Stimulated activated CD4-positive, alpha-beta T cell treated with anti-CD3 and anti-CD28 coated beads, Interleukin-1b, Interleukin-23, amount 100 ng/mL, for 4 hours (primary cell): ENCODE measurements at places on chromosomes 11 and 22.

DNA sequence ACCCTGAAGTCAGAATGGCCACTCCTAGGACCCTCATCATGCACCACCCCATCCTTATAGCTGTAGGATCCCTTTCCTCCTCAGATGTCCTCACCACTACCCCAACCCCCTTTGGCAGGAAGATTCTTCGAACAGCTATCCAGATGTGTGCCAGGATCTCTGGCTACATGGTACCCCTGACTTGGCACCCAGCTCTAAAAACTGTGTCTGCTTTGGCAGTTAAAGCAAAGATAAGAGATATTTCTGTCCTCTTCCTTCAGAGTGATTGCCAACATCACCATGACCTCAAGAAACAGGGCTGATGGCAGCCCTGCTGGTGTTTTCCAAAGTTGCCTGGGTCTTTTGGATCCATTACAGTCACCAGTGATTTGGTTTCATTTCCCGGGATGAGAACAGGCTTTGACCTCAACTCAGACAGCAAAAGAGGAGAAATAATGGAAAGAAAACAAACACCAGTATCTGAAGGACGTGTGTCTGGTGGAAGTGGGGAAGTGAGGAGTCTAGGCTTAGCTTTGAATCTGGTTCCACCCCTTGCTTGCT lies 4.3 kb upstream of the NRIP3 start:
- no peak for DNase-seq

- no peak for DNase-seq
Observed at GRCh38 chr11:11444027-11444803, 91.2 kb upstream of the CSNK2A3 start.

DNA sequence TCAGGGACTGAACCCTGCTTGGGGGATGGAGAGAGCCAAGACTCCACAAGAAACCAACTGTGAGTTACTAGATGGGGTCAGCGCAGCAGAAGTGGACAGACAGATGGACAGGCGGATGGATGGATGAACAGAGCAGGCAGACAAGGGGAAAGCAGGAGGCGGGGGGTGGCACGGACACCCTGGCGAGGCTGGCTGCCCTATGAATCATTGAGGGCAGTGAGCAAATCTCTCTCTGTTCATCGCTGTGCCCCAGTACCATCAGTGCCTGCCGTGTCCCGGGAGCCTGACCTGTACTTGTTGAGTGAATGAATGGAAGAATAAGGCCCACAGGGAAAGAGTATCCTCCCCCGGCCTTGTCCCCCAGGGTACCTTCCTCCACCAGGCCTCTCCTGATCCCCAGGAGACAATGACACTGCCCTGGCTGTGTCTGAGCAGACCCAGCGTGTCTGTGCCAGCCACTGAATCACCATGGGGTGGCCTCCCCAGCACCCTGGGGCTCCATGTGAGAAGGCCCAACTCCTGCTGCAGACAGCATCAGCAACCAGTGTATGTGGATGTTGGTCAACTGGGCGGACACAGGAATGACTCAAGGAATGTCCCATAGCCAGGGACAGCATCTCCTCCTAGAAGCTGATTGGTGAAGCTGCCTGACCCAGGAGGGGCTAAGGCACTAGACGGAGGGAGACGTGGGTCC lies 5.1 kb upstream of the KLHL35 start:
- no peak for DNase-seq

GRCh38 chr22:23037429-23038333 lies 32.6 kb upstream of the GNAZ start:
- no peak for DNase-seq

- DNase-seq, result no peak
Observed at GRCh38 chr11:14480716-14481115, 18.9 kb downstream of the COPB1 start.

GRCh38 chr22:39283322-39284141 lies 35.9 kb downstream of the RPL3 start:
- DNase-seq, result no peak

DNA sequence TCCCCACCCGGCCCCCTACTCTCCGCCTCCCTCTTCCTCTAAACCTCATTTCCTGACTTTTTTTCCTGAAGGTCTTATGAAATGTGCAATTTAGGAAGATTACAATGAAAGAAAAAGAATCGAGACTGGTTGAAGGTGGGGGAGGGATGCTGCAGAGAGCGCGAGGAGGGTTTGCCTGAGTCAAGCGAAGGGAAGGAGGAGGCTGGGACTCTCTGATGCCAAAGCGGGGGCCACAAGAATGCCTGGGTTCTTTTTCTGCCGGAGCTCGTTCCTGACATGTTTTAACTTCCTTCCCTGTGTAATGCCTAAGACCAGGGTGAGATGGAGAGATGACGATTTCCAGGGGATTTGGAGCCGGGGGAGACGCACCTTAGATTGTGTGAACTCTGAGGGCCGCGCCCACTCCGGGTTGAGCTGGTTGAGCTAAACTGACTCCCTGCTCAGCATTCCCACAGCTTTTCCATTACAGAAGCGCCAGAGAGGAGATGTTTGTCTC lies 270.5 kb upstream of the SORL1-AS1 start:
- DNase-seq, result no peak

- DNase-seq, result no peak
Observed at GRCh38 chr11:76806608-76807205, 23.6 kb downstream of the TSKU start.

DNA sequence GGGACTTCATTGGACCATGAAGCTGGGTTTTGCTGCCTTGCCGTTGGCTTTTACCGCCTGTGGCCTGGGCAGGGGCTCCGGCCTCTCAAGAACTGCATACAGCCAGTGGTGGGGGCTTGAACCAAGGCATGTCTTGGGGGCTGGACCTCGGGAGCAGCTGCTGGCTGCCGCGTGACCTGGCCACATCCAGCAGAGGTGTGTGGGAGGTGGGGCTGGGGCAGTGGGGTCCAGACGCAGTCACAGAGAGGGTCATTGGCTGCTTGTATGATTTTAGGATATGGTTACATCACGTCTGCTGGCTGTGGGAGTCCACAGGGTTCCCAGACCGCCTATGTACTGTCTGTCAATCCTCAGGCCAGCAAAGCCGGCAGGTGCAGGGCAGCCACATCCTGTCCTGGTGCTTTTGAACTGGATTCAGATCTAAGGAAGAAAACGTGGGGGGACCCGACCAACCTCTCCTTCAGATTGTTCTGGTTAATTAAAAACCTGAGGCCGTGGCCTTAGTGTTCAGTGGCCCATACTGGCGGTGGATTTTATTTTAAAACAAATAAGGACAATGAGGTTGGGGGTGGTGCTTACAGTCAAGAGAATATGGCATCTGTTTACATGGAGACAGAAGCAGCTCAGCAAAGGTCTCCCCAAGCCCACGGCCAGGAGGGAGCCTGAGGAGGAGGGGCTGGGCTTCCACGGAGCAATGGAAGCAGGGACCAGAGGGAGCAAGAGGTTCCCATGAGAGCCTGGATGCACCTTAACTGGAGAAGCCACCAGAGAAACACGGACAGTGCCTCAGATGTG lies 426.0 kb downstream of the TBC1D22A start:
- DNase-seq, result no peak

- no peak for DNase-seq
Observed at GRCh38 chr11:123111465-123111864, 49.5 kb upstream of the HSPA8 start.

GRCh38 chr22:22746963-22747933 lies 102.8 kb downstream of the GGTLC2 start:
- no peak for DNase-seq

GRCh38 chr11:86143087-86144030 lies 74.5 kb upstream of the PICALM start:
- no peak for DNase-seq

- DNase-seq, result no peak
Observed at GRCh38 chr11:5992604-5993251, 5.9 kb upstream of the OR52L1 start.

DNA sequence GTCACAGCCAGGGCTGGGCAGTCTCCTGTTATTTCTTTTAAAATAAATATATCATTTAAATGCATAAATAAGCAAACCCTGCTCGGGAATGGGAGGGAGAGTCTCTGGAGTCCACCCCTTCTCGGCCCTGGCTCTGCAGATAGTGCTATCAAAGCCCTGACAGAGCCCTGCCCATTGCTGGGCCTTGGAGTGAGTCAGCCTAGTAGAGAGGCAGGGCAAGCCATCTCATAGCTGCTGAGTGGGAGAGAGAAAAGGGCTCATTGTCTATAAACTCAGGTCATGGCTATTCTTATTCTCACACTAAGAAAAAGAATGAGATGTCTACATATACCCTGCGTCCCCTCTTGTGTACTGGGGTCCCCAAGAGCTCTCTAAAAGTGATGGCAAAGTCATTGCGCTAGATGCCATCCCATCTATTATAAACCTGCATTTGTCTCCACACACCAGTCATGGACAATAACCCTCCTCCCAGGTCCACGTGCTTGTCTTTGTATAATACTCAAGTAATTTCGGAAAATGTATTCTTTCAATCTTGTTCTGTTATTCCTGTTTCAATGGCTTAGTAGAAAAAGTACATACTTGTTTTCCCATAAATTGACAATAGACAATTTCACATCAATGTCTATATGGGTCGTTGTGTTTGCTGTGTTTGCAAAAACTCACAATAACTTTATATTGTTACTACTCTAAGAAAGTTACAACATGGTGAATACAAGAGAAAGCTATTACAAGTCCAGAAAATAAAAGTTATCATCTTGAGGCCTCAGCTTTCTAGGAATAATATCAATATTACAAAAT lies 13.4 kb downstream of the OR51B4 start:
- no peak for DNase-seq

- DNase-seq, result no peak
Observed at GRCh38 chr11:33877038-33877437, 14.8 kb downstream of the LMO2 start.

DNA sequence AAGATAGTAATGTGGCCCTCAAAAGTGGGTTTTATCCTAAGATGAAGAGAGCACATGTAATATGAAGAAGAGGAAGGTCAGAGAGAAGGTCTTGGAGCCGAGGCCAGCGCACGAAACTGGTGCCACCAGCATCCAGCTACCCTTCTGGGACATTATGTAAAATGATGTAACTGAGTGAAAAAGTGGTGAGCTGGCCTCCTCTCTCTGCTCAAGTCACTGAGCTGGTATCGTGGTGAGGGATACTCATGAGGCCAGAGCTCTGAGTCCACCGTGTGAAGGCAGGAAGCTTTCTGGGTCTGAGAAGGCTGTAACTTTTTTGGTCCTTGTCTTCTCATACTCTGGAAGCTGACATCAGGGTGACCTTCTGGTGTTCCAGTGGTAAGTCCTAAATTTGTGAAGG lies 25.1 kb downstream of the RNF185 start:
- no peak for DNase-seq

DNA sequence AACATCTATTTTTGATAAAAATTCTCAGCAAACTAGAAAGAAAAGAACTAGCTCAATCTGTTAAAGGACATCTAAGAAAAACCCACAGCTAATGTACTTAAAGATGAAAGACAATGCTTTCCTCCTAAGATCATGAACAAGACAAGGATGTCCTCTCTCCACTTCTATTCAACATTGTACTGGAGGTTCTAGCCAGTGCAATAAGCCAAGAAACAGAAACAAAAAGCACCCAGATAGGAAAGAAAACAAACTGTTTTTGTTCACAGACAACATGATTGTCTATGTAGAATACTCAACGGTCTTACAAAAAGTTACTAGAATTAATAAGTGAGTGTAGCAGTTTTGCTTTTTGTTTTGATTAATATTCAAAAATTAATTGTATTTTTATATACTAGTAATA lies 7.8 kb downstream of the CD3D start:
- DNase-seq, result no peak

DNA sequence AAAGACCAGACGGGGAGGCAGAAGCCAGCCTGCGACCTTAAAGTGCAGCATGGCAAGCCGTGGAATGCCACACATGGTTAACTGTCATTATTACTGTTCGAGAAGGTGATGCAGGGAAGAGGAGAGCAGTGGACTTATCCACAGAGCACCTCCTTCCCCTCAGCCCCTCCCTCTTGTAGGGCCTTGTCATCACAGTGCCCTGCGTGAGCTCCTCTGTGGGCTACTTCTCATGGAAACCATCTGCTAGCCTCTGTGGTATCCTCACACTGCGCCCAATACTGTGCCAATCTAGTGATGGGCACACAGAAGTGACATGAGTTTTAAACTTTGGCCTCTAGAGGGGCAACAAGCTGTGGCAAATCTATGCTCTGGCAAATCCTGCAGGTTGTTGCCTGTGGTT lies 18.2 kb upstream of the CCDC134 start:
- no peak for DNase-seq

- DNase-seq, result no peak
Observed at GRCh38 chr22:22546490-22546889, 12.6 kb downstream of the PRAME start.

DNA sequence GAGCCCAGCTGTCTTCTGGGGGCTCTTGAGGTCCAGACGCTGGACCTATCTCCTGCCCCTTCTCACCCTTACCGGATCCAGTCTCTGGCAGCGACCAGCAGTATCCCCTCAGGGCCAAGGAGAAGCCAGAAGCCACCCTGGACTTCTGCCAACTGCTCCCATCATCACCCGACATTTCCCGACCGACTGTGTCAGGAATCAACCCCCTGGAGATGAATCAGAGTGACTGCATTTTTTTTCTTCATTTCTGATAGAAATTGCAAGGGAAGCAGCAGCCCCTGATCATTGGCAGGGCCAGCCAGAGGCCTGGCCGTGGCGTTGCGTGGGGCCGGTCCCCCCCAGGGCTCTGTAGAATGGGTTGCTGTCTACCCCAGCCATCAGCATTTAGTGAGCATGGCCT lies 5.2 kb upstream of the LIF start:
- DNase-seq, result no peak

DNA sequence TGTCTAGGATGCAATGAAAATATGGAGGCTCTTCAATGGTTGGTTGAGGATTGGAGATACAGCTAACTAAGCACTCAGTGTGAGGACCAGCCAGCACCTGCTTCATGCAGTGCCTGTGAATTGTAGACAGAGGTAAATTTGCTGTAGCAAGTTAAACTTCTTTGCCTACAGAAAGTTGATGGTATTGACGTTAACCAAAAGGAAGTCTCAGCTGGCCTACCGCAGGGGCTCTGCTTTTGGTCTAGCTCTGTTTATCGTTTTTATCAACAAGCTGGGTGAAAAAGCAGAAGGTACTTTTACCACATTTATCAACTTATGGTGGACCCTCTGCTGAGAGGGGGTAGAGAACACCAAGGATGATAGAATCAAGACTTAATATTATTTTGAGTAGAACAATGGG lies 51.6 kb downstream of the GRAMD1B start:
- DNase-seq, result no peak

DNA sequence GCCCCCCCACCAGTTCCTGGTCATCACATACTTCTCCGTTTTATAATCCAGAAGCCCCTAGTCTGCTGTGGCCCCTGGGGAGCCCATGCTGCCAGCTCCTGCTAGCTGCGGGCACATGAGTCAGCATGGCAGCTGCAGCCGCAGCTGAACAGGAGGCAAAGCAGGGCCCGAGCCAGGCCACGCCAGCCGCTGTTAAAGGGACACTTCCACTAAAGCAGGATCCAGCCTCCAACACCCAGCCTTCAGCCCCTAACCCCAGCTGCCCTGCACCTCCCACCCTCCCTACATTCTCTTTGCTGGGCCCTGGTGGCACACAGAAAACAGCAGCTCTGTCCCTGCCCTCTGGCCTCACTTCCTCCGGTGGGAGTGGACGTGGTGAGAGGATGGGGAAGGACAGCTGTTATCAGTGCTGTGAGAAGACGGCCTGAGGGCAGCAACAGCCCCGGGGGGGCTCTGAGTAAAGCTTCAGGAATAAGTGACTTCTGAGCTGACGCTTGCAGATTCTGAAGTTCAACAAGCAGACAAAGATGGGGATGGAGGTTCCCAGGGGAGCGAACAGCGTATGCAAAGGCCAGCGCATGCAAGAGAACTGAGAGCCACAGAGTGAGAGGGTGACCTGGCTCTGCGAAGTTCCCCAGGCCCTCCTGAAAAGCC lies 688 bp upstream of the LRRC74B start:
- DNase-seq, result no peak
